ENCODE measurements at places on chromosomes 12 and 14.
A peak's percentile ranks its signal among the peaks of the same experiment; 100 is the strongest.

DNA sequence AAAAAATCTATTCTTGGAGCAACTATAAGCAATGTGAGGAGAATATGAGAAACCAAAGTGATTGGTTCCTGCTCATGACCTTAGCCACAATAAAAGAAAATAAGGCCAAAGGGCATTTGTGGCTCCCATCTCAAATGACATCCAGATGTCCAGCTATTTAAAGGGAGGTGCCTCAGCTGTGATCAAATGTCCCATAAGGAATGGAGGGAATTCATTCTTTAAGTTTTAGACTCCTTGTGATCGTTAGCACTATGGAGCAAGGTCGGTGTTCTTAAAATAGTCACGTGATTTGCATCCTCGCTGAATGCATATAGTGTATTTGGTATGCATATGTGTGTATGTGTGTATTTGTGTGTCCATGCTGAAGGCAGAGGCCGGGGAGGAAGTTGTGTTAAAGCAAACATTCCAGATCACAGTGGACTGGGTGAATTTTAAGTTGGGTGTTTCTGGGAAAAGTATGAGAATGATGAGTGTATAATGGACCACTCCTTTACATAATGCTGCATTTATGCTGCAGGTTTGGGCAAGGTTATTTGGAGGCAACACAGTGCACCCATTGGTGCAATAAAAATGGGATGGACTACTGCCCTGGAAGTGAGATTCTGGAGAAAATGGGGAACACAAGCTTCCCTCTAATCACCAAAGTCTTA is 5.6 kb upstream of the E2F7 start:
- no peak for DNase-seq

GRCh38 chr14:104973135-104973384 is 5.1 kb downstream of the AHNAK2 start:
- no peak for DNase-seq

- DNase-seq: peak; percentile 27
Measured at GRCh38 chr12:111298582-111299436, 70.1 kb downstream of the PHETA1 start.

GRCh38 chr12:14403711-14404196 is 38.3 kb downstream of the ATF7IP start:
- DNase-seq: peak; percentile 92

DNA sequence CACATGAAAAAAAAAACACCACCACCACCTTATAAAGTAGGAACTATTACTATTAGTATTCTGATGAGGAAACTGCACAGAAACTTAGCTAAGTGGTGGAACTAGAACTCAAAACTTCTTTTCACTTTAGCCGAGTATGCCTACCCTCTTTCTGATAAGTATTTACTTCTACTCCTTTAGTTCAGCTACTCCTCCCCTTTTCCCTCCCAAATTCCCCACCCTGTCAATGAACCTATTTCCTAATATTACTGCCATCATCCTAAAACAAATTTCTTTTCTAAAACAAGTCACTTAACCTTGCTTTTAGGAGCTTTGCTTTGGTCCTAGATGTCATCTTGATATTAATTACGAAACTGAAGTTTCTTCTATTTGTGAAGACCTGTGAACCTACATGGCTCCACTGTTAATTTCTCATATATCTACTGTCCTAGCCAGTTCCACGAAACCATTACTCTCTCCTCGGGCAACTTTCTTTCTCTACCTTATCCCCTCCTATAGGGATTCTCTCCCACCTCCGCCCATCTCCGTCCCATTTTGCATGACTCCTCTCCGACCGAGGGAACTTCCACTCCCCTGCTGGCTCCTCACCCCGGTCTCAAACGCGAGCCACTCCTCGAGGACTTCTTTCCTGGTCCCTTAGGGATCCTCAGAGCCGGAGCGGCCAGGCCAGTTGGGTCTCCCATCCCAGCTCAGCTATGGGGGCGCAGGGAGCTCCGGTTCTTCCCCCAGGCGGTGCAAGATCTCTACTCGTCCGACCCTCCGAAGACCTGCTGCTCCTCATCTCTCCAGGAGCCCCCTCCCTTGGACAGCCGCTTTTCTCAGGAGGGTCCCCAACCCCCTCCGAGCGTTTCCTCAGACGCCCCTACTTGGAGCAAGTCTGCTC is 1.1 kb downstream of the NUMB start:
- DNase-seq: peak; percentile 33

DNA sequence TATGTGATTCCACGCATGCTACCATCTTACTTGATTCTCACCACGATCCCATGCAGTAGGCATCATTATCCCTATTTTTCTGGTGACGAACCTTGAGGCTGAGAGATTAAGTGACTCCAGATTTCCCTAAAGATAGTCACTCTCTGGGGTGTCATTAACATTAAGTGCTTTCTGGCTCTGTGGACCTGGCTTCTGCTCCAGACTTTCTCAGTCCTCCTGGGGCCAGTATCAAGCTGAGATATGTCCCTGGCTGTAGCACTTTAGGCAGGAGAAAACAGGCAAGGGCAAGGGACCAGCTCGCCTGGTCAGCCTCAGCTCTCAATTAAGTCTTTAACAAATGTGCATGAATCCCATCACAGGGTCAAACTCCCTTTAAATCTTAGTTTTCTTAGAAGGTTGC is 38.3 kb upstream of the PRB2 start:
- DNase-seq: no peak

DNA sequence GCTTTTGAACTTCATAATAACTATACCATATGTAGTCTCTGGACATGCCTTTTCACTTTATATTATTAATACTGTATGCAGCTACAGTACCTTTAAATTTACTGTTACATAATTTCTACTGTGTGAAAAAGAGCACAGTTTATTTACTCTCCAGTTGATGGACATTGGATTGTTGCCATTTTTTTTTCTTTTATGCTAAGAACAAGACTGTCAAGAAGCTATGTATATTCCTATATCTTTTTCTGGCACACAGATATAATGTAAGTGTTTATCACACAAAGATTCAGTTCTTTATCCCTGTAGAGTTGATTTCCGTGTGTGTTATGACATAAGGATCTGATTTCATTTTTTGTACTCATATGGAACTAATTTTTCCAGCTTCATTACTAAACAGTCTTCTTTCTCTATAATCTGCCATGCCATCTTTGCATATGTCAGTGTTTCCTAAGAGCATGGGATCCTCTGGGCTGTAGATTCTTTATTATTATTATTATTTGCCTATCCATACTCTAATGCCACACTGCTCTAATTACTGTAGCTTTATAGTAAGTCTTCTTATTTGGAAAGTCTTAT is 593.0 kb upstream of the ATP2B1 start:
- DNase-seq: no peak

DNA sequence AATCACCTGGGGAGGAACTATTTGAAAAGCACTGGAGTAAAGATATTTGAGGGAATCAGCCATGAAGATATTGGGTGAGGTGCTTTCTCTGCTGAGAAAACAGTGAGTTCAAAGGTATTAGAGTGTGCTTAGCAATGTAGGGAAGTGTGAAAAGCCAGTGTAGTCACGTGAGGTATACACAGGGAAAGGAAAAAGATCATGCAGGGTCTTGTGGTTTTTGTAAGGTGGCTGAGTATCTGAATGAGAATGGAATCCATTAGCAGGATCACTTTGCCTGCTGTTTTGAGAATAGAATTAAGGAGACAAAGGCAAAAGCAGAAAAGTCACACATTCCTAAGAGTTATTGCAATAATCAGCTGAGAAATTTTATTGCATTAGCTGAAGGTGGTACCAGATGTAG is 193.0 kb downstream of the PIK3C2G start:
- DNase-seq: no peak

GRCh38 chr14:68501614-68502052 is 291.2 kb downstream of the ZFP36L1 start:
- no peak for DNase-seq

DNA sequence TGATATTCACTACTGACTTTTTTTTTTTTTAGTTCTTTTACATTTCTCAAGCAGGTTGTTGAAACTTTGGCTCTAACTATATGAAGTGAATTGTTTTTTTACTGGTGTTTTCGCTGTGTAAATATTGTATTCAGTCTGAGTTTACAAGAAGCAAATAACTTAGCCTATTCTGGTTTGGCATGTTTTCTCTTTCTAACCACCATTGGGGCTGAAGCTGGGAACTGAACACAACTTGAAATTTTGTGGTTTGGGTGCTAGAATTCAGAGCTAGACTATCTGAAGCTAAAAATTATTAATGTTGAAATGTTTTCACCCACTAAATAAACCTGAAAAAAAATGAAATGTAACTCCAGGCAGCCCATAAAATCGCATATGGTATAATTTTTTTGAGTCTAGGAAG is 37.2 kb downstream of the RAD51B start:
- peak; percentile 73 for DNase-seq

DNA sequence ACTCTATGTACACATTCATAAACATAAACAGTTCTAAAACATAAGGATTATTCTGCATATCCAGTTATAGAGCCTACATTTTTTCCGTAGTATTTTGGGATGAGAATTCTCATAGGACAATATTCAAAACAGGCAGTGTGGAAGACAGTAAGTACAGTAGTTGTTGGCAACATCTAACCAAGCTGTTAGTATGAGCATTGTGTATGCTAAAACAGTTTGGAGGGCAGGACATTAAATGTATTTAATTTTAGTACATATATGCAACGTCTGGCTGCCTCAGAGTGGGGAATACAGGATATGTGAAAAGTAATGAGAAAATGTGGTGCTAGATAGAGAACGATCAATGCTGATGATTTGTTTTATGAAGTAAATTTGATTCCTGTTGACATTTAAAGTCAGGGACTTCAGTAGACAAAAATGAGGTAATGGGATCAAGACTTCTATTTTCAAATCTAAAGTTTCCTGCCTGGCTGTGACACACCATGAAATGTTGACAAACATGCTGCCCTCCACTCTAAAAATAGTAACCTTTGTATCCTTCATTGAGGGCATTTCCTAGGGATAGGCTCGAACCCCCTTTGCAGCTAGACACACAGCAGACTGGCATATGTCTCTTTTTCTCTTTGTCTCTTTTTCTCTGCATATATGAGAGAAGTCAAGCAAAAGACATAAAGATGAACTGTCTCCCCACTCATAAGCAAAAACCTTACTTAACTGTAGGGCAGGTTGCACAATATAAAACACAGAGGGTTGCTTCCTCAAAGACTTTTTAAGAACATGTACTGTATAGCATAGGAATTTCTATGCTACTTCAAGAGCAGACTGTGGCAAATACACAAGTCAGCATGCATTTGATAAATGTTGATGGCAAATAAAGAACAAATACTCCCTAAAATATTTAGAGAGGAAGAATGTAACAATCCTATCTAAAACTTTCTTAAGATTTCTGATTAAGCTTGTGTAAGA is 75.5 kb upstream of the GTF2A1 start:
- no peak for DNase-seq

DNA sequence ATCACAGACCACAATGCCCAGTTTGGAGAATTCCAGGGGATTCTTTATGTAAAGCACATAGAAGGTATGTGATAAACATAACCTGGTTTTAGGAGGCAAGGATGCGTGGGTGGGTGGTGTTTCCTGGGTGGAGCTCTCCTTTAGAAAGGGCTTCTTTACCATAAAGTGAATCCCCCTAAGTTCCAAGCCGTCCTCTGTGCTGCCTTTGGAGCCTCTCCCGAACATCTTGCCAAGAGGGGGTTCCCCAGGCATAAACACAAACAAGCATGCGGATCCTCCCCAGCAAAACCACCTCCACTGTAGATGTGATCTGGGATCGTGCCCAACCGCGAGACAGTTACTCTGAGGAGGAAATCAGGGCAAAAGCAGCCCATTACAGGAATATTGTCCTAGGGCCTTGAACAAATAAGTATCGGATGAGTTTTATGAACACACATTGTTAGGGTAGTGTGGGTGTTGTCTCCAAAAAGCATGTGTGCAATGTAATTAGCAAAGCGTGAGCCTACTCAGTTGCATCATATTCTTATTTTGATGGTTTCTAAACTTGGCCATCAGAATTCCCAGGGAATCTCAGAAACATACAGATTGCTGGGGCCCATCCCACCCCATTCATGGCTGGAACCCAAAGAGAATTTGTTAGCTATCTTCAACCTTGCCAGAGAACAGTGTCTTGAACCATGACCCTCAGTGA is 48.8 kb upstream of the CORO1C start:
- no peak for DNase-seq

- DNase-seq: no peak
Measured at GRCh38 chr14:74419086-74419485, 6.9 kb downstream of the SYNDIG1L start.

DNA sequence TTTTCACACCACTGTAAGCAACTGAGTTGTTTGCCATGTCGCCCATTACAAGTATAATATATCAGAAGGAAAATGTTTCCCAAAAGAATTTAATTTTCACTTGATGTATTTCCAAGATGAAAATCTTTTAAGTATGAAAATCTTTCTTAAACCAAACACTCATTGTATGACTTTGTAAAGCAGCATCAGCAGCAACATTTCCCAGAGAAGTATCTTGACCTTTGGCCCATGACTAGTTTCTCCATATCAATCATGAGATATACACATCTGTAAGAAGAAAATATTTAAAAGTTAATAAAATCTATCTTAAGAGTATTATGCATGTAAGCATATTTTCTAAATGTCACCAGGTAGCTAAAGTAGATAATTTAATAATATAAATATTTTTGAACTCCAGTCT is 52.8 kb downstream of the ATP2B1 start:
- no peak for DNase-seq

DNA sequence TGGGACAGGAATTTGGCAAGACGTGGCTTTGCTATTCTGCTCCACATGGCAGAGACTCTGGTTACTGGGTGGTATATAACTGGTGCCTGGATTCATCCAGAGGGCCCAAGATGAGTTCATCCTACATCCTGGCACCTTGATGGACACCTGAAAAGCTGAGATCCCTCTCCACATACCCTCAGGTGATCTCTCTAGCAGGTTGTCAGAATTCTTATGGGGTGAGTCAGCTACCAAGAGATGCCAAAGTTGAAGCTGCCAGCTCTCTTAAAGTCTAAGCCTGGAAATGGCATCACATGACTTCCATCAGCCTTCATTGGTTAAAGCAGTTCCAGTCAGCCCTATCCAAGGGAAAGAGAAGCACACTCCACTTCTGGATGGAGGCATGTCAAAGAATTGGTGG is 300.7 kb upstream of the SEL1L start:
- no peak for DNase-seq

DNA sequence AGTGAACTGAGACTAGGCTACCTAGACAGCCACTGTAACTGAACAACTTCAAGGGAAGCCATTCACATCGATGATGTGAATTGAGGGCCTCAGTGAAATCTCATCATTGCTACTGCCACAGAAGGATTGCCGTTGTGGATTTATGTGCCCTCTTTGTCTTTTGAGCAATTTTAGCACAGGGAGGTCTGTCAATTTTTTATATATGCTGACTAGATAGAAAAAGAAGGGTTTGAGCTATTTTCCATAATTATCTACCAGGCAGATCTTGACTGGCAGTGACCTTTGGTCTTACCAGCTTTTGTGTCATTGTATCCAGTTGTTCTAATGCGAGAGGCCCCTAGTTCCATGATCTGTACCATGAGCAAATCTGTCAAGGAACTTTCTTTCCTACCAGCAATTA is 179.4 kb downstream of the ERC1 start:
- DNase-seq: no peak

DNA sequence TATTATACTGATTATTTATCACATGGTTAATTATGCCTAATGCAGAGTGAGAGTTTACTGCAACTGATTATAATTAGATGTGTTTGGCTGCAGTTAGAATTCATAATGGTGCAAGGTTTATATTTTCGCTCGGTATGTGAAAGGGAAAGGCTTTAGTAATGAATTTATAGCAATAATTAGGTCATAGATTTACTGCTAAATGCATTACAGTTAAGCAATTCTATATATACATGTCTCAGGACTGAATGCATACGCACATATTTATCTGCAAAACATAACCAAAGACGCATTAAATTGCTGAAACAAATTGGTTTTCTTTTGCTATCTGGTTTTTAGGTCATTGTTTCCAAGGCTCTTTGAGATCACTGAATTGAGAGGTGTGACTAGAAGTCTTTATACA is 428.1 kb upstream of the PDE3A start:
- no peak for DNase-seq
